ENCODE measurements at places on chromosomes 11 and 22.

GRCh38 chr22:44107340-44107739 is 73.4 kb upstream of the PARVG start:
- no peak for DNase-seq

DNA sequence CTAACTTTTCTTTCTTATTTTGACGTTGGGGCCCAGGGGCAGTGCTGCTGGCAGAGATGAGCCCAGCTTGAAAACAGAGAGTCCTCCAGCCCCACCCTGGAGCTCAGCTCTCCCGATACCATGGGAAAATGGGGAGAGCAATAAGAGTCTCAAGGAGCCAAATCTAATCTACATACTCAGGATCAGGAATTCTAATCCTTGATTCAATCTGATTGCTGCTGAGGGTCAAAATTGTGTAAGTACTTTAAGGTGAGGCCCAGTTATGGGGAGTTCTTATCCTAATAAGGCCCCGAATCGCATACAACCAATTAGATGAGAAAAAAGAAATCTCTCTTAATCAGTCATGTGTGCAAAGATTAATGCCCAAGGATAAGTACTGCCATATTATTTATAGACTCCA is 202.9 kb downstream of the FAM76B start:
- DNase-seq, result no peak

- no peak for DNase-seq
Measured at GRCh38 chr11:8289492-8289918, 25.8 kb upstream of the LMO1 start.

GRCh38 chr22:32389685-32390084 is 22.4 kb downstream of the RTCB start:
- no peak for DNase-seq

GRCh38 chr22:39936523-39937145 is 23.6 kb upstream of the TMA7B start:
- DNase-seq, result no peak

DNA sequence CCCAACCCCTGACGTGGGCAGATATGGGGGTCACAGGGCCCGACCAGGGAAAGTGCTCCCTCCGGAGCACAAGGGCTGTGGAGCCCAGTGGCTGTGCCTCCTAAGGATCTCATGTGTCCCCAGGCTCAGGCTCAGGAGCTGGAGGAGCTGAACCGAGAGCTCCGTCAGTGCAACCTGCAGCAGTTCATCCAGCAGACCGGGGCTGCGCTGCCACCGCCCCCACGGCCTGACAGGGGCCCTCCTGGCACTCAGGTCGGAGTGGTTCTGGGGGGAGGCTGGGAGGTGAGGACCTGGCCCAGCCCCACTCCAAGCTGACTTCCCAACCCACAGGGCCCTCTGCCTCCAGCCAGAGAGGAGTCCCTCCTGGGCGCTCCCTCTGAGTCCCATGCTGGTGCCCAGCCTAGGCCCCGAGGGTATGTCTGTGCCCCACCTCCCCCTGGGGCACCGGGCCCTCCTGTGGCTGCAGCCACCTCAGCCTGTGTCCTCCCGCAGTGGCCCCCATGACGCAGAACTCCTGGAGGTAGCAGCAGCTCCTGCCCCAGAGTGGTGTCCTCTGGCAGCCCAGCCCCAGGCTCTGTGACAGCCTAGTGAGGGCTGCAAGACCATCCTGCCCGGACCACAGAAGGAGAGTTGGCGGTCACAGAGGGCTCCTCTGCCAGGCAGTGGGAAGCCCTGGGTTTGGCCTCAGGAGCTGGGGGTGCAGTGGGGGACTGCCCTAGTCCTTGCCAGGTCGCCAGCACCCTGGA is 2.5 kb downstream of the RASSF7 start:
- DNase-seq, result no peak
